ENCODE measurements at places on chromosomes 1 and 21.

GRCh38 chr1:248102847-248103246, 7.9 kb downstream of the OR2L13 start:
- H3K27me3 ChIP-seq, result no peaks in the 10 kb centered on the region
- no peak overlapping the region for H3K27ac ChIP-seq
- H3K36me3 ChIP-seq, result no peaks in the 10 kb centered on the region
- DNase-seq, result no peak

GRCh38 chr1:67465375-67465774, 35.2 kb upstream of the SERBP1 start:
- peaks cover 2% of the 10 kb centered on the region for H3K4me1 ChIP-seq
- DNase-seq, result no peak
- no peak overlapping the region for H3K27ac ChIP-seq
- no peaks in the 10 kb centered on the region for H3K27me3 ChIP-seq

- no peak for DNase-seq
- no peaks in the 10 kb centered on the region for H3K27me3 ChIP-seq
- no peak overlapping the region for H3K4me3 ChIP-seq
- no peaks in the 10 kb centered on the region for H3K4me1 ChIP-seq
Observed at GRCh38 chr1:70318191-70318590, 36.3 kb downstream of the ANKRD13C start.

DNA sequence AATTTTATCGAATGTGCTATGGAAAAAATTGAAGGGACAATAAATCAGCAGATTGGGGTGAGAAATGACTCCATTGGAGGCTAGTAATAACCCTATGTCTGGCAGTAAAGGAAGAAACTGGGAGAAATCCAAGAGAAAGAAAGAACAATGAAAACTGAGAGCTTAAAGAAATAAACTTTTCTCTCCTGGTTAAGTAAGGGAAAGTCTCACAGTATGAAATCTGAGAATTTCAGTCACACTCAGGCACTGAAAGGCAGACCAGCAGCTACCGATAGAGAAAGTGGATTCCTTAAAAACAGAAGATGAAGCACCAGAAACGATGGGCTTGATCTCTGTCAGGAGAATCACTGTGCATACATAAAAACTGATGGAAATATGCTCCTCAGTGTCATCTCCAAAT, 404.2 kb downstream of the PLPP3 start:
- 0 out of 2 replicates have a peak, but pooled peaks cover 2% of the 10 kb centered on the region for H3K4me1 ChIP-seq
- no peak overlapping the region for H3K4me3 ChIP-seq
- H3K27me3 ChIP-seq, result no peaks in the 10 kb centered on the region
- no peak for DNase-seq
- H3K27ac ChIP-seq, result no peak overlapping the region
- no peaks in the 10 kb centered on the region for H3K36me3 ChIP-seq

DNA sequence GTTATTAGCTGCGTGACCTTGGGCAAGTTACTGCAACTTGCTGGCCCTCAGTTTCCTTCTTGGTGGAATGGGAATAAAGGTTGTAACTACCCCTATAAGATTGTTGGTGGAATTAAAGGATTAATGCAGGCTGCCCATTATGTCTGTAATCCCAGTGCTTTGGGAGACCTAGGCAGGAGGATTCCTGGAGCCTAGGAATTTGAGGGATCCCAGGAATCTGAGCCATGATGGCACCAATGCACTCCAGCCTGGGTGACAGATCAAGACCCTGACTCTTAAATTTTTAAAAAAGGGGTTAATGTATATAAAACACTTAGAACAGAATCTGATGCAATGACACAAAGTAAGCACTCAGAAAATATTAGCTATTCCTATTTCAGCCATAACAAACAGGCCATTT, 67.3 kb downstream of the PTGER3 start:
- H3K27me3 ChIP-seq, result no peaks in the 10 kb centered on the region
- no peaks in the 10 kb centered on the region for H3K4me1 ChIP-seq
- no peak overlapping the region for H3K4me3 ChIP-seq
- no peak for DNase-seq
- no peak overlapping the region for H3K27ac ChIP-seq

DNA sequence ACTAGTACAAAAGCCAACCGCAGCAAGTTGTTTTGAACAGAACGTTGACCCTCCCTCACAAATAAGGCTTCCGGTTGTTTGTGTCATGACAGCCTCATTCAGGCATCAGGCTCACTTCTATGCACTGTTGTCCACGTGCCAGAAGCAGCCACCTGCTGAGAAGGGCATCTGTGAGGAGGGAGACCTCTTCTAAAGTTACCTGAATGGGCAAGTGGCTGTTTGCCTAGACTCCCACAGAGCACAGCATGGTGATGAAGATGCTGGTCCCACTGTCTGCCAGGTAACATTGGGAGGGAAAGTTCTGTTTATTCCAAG, 176.1 kb downstream of the CLIC6 start:
- H3K36me3 ChIP-seq, result no peaks in the 10 kb centered on the region
- no peaks in the 10 kb centered on the region for H3K27me3 ChIP-seq
- H3K4me1 ChIP-seq, result peaks cover 6% of the 10 kb centered on the region
- H3K27ac ChIP-seq, result no peak overlapping the region
- no peak for DNase-seq
- no peak overlapping the region for H3K4me3 ChIP-seq

DNA sequence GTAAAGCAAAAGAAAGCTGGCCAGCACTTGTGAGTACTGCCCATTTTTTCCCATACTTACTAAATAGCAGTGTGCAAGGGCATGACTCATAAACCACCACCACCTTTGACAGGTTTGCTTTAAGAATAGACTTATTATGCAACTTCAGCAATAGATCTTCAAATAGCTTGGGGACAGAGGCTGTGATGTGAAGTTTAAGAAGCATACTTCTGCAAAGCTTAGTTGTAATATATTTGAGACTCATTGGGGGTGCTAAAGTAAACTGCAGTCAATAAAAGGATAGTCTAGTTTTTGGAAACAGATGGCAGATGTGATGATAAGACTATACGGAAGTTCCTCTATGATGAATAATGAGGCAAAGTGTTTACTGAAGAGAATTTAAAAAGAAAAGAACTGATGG, 210.0 kb downstream of the PLA2G4A start:
- no peaks in the 10 kb centered on the region for H3K4me1 ChIP-seq
- H3K27me3 ChIP-seq, result no peaks in the 10 kb centered on the region
- DNase-seq, result no peak

- H3K36me3 ChIP-seq, result no peaks in the 10 kb centered on the region
- peaks cover 2% of the 10 kb centered on the region for H3K4me1 ChIP-seq
- H3K27ac ChIP-seq, result no peak overlapping the region
- H3K4me3 ChIP-seq, result no peak overlapping the region
- H3K27me3 ChIP-seq, result no peaks in the 10 kb centered on the region
Observed at GRCh38 chr1:98385652-98386051, 275.9 kb upstream of the SNX7 start.

- H3K36me3 ChIP-seq, result no peaks in the 10 kb centered on the region
- no peaks in the 10 kb centered on the region for H3K4me1 ChIP-seq
- DNase-seq, result no peak
- H3K27me3 ChIP-seq, result no peaks in the 10 kb centered on the region
Observed at GRCh38 chr1:55854911-55855310, 639.7 kb upstream of the USP24 start.

- no peaks in the 10 kb centered on the region for H3K36me3 ChIP-seq
- H3K27ac ChIP-seq, result no peak overlapping the region
- 0 out of 2 replicates have a peak, but pooled peaks cover 4% of the 10 kb centered on the region for H3K4me1 ChIP-seq
- H3K4me3 ChIP-seq, result no peak overlapping the region
Observed at GRCh38 chr1:22712502-22713271, 2.0 kb downstream of the EPHB2 start.

DNA sequence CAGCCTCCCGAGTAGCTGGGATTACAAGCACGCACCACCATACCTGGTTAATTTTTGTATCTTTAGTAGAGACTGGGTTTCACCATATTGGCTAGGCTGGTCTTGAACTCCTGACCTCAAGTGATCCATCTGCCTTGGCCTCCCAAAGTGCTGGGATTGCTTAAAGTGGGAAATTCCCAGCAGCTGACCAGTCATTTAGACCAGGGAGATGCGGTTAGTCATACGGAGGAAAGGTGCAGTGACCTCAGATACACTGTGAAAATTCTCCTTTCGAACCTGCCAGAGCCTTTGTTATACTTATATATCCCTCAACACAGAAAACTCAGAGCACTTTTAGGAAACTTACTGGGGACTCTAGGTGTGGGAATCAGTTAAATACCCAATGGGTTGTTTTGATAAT, 39.6 kb downstream of the MAP10 start:
- H3K27ac ChIP-seq, result no peak overlapping the region
- no peaks in the 10 kb centered on the region for H3K4me1 ChIP-seq

GRCh38 chr1:111587509-111588174, 31.9 kb upstream of the RAP1A start:
- no peaks in the 10 kb centered on the region for H3K4me1 ChIP-seq
- no peak overlapping the region for H3K4me3 ChIP-seq
- H3K36me3 ChIP-seq, result no peaks in the 10 kb centered on the region
- no peak overlapping the region for H3K27ac ChIP-seq
- DNase-seq, result no peak
- no peaks in the 10 kb centered on the region for H3K27me3 ChIP-seq

GRCh38 chr21:34552360-34553098, 40.5 kb upstream of the KCNE1 start:
- no peak overlapping the region for H3K4me3 ChIP-seq
- H3K27ac ChIP-seq, result no peak overlapping the region
- no peaks in the 10 kb centered on the region for H3K4me1 ChIP-seq
- H3K36me3 ChIP-seq, result no peaks in the 10 kb centered on the region
- no peak for DNase-seq

DNA sequence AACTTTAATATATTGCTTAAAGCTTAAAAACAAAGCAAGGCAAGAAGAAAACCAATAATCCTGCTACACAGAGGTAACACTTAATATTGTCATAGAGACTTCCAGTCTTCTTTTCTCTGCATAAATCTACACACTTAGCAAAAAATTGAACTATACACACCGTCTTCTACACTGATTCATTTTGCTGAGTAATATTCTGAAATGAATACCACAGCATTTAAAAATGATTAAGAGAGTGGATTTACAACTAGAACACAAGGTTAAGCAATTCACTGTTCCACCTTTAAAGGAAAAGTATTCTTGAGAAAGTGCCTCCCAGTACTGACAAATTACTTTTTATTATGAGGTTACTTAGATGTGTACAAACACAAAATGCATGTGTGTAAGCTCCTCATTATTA, 22.2 kb upstream of the ITPKB start:
- no peaks in the 10 kb centered on the region for H3K27me3 ChIP-seq
- H3K36me3 ChIP-seq, result no peaks in the 10 kb centered on the region
- DNase-seq, result no peak

DNA sequence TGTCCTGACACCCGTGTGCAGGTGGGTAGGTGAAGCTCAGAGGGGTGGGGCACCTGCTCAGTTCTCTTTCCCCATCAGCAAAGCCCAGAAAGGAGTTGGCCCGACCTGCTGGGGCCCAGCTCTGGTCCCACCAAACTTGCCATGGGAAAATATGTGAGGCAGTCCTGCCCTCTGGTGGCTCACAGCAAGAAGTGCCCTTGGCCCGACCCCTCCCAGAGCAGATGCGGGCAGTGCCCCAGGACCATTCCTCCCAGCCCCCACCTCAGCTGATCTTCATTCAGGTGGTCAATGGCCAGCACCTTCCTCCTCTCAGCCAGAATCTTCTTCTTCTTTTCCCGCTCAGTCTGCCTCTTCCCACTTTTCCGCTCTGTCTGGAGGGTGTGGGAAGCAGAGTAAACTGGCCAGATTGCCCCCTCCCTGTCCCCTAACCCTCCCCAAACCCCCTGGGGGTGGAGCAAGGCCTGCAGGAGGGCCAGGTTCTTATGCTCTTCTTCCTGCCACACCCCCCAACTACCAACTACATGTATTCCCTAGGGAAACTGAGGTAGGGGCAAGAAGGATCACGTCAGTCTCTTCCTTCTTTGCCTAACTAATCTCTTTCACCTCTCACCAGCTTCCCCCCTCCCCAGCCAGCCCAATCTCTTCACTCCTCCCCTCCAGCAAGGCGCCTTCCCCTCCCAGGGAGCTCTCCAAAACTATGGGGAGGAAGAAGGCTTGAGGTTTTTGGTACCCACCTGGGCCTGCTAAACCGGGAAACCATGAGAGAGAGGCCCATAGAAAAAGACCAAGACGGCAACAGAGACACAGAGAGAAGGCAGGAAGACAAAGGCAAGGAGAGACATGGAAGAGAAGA, 15.6 kb downstream of the TNNT2 start:
- H3K4me3 ChIP-seq, result no peak overlapping the region
- H3K27me3 ChIP-seq, result no peaks in the 10 kb centered on the region
- H3K4me1 ChIP-seq, result peaks cover 2% of the 10 kb centered on the region
- DNase-seq, result no peak

- no peaks in the 10 kb centered on the region for H3K4me1 ChIP-seq
- peaks cover 19% of the 10 kb centered on the region for H3K36me3 ChIP-seq
- H3K27me3 ChIP-seq, result no peaks in the 10 kb centered on the region
- no peak for DNase-seq
- H3K27ac ChIP-seq, result no peak overlapping the region
Observed at GRCh38 chr1:19903621-19904020, 19.8 kb downstream of the PLA2G2E start.

DNA sequence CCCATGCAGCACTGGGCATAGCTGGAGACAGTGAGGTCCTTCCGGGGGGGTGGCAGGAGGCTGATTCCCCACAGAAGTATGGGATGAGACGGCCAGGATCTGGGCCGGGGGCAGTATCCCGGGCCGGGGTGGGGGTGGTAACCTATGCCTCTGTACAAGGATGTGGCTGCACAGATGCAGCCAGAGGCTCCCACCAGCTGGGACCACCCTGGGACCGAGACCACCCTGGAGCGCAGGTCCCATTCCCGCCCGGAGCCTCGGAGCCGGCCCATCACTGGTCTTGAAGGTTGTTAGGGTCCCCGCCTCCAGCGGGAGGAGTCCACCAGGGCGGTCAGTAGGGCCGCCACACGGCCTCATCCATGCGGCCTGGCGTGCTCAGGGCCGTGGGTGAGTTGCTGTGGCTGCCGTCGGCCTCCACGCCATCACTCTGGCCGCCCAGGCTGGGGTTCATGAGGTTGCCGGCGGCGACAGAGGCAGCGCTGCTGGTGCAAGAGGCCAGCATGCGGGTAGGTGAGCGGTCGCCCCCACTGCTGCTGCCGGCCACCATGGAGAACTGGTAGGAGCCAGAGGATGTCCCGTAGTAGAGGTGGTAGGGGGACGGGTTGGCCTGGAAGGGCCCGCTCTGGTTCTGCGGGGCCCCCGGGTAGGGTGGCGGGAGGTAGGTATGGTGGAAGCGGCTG, 28.1 kb downstream of the RUNX3 start:
- H3K27ac ChIP-seq, result no peak overlapping the region
- no peaks in the 10 kb centered on the region for H3K27me3 ChIP-seq

- no peaks in the 10 kb centered on the region for H3K36me3 ChIP-seq
- no peak overlapping the region for H3K27ac ChIP-seq
- peaks cover 7% of the 10 kb centered on the region for H3K4me1 ChIP-seq
- DNase-seq, result no peak
- no peaks in the 10 kb centered on the region for H3K27me3 ChIP-seq
- H3K4me3 ChIP-seq, result no peak overlapping the region
Observed at GRCh38 chr1:165842023-165842670, 14.7 kb downstream of the UCK2 start.

GRCh38 chr1:216604771-216605170, 118.5 kb downstream of the ESRRG start:
- no peaks in the 10 kb centered on the region for H3K36me3 ChIP-seq
- DNase-seq, result no peak
- peaks cover 2% of the 10 kb centered on the region for H3K4me1 ChIP-seq
- H3K27ac ChIP-seq, result no peak overlapping the region
- no peak overlapping the region for H3K4me3 ChIP-seq

GRCh38 chr1:232279909-232280400, 350.0 kb downstream of the SIPA1L2 start:
- peaks cover 8% of the 10 kb centered on the region for H3K4me1 ChIP-seq
- DNase-seq, result no peak
- H3K27ac ChIP-seq, result no peak overlapping the region
- no peaks in the 10 kb centered on the region for H3K27me3 ChIP-seq
- no peaks in the 10 kb centered on the region for H3K36me3 ChIP-seq

GRCh38 chr1:94693029-94693428, 127.1 kb upstream of the SLC44A3 start:
- no peak overlapping the region for H3K4me3 ChIP-seq
- no peak for DNase-seq
- H3K27me3 ChIP-seq, result no peaks in the 10 kb centered on the region
- H3K27ac ChIP-seq, result no peak overlapping the region
- no peaks in the 10 kb centered on the region for H3K36me3 ChIP-seq
- H3K4me1 ChIP-seq, result peaks cover 3% of the 10 kb centered on the region

All from iPS DF 6.9 (cell line).